ENCODE measurements at places on chromosomes 3 and 15.
A peak's percentile ranks its signal among the peaks of the same experiment; 100 is the strongest.

- DNase-seq: no peak
Measured at GRCh38 chr3:123672429-123673146, 87.7 kb upstream of the HACD2 start.

- peak; percentile 92 for DNase-seq
Measured at GRCh38 chr3:129599607-129600006, 6.9 kb downstream of the PLXND1 start.

GRCh38 chr3:61559136-61559731 is 2.1 kb upstream of the PTPRG start:
- peak; percentile 30 for DNase-seq

DNA sequence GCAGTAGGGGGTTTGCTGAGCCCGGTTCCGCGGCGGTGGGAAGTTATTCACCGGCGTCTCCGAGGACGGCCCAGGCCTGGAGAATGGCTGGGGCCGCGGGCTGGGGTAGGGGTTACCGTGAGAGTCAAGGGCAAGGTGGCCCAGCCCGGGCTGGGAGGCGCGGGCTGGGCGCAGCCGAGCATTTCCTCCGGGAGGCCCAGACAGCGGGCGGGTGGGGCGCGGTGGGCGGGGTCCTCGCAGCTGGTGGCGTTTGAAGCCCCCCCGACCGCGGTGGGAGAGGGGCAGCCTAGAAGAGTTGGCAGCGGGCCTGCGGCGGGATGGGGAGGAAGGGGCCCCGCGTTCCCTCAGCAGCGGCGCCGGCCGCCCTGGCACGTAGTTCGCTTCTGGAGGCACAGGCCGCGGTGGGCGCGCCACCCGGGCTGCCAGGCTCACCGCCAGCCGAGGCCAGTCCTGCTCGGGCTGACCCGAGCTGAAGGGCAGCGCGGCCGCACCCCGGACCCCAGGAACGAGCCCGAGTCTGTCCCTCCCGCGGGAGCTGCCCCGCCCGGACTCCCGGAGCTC is 960 bp upstream of the KLF13 start:
- DNase-seq: no peak

DNA sequence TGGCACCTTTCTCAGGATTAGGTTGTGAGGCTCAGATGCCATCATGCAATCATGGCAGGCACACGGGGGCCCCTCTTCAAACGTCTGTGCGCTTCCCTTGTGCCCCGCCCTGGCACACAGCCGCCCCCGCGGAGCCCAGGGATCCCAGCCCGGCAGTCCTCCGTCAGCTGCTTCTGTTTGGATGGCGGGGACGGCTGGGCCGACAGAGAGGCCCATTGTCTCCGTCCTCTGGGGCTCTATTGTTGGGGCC is 849 bp upstream of the HDAC11 start:
- no peak for DNase-seq

GRCh38 chr3:112847692-112848091 is 1.0 kb upstream of the CD200R1L start:
- DNase-seq: no peak

DNA sequence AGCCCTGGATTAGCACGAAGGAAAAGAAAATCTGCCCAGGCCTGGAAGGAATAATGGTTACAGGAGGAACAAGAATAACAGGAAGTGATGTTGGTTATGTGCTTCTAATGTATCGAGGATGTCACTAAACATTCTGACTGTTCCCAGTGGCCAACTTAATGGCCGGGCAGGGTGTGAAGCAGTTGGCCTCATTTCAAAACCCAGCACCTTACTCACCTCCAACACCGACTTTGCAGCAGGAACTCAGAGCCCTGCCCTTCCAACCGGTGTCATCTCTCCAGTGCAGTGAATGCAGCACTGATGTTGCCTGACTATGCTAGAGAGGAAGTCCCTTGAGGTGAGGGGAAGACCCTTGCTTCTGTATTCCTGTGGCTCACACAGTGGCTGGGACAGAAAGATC is 162.4 kb upstream of the LRTM1 start:
- DNase-seq: no peak

- no peak for DNase-seq
Measured at GRCh38 chr3:11053926-11054503, 61.5 kb downstream of the SLC6A1 start.

GRCh38 chr3:19945969-19946831 is 697 bp upstream of the RAB5A start:
- DNase-seq: no peak

DNA sequence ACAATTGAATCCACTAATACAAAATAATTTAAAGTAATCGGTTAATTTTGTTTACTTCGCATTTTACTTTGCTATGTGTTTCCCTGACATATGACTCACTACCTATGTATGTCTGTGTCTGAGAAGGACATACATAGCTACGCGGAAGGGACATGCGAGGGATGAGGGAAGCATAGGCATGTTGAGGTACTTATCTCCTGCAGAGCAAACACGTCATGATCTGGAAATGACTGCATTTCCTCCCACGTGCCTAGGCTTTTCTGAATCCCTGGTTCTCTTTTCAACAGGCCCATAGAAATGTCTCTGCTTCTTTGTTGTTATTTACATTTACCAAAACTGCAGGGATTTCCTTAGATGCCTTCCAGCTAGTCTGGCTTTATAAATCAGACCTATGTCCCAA is 27.5 kb downstream of the ALCAM start:
- peak; percentile 49 for DNase-seq

- no peak for DNase-seq
Measured at GRCh38 chr3:102511639-102512038, 76.8 kb downstream of the ZPLD1 start.

Data from EH (cell line).